Dorsolateral prefrontal cortex (tissue), 122 donors: ENCODE measurements at places on chromosomes 11 and 22.

DNA sequence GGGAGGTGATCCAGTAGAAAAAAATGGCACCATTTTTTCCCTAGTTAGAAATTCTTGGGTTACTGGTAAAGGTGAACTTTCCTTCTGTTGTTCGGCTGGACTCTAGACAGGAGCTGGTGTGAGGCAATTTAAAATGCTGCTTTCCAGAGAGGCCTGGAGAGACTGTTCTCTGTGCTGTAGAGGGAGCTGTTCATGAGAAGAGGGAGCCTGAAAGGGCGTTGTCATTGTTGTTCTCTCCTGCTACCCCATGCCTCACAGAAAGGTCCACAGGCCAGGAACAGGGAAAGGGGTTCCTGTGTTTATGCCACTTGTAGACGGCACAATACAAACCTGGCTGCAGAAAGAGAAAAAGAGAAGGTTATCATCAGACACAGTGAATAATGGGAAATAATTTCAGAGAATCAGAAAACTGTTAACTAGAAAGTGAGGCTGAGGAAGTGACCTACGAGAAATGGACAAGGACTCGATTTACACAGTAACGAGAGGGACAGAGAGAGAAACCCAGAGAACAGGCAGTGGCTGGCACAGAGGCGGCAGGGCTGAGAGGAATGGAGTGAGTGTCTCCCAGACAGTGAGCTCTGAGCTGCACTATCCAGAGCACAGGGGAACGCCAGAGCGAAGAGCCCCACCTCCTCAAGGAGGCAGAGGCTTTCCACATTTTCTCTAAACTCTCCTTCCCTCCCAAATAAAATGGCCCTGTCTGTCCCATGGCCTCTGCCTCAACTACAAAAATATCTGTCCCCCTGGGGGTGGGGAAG lies 109.2 kb downstream of the RRM1 start:
- DNase-seq: no peak

GRCh38 chr11:27963370-27963769 lies 144.6 kb downstream of the KIF18A start:
- DNase-seq: no peak

DNA sequence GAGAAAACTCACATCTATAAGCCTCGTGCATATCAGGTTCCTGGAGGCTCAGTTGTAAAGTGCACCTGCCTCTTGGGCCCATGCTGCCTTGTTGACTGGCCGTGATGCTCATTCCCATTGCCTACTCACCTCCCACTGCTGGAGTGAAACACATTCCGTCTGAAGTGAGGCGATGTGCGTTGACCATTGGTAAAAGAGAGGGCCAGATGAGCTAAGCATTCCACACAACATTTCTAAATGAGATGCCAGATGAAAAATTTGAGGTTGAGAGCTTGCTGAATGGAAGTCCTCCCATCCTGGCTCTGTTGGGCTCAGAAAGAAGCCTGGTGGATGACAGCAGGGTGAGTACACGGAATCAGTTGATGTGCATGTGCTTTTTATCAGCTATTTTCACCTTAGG lies 8.6 kb upstream of the ADAMTS15 start:
- no peak for DNase-seq

GRCh38 chr22:18096823-18097222 lies 13.8 kb upstream of the TUBA8 start:
- DNase-seq: no peak

DNA sequence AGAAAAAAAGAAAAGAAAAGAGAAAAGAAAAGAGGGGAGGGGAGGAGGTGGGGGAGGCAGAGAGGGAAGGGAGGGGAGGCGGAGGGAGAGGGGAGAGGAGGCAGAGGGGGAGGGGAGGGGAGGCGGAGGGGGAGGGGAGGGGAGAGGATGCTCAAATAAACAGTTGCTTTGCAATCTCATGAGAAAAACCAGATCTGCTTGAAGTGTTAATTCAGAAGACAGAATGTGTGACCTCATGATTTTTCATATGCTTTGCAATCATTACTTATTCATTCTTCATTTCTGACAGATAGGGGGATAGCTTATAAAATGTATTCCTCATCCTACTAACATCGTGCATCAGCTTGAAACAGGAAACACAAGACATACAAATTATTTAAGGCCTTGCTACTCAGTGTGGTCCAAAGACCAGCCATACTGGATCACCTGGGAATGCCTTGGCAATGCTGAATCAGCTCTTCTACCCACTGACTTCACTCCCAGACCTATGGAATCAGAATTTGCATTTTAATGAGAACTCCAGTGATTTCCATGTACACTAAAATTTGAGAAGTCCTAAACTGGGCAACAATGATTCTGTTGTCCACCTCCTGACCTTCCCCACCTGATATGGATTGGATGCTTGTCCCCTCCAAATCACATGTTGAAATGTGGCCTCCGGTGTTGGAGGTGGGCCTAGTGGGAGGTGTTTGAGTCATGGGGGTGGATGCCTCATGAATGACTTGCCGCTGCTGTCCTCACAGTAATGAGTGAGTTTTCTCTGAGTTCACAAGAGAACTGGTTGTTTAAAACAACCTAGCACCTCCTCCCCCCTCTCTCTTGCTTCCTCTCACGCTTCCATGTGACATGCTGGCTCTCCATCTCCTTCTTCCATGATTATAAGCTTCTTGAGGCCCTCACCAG lies 69.2 kb downstream of the CCDC34 start:
- DNase-seq: no peak

DNA sequence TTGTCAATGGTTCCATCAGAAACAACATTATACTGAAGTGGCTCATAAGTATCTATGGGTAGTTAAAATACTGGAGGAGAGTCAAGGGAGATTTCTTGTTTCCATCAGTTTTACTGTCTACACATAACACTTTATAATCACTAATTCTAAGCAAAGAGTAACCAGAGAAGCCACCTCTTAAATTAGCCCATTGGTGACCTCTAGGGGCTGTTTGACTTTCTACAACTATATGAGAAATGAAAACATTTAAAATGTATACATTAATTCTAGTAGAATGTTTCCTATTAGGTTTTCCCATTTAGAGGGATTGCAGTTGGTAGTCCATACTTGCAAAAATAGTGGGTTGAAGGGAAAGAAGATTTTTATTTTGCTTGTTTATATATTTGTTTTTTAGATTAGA lies 504.3 kb downstream of the FAM181B start:
- DNase-seq: no peak

DNA sequence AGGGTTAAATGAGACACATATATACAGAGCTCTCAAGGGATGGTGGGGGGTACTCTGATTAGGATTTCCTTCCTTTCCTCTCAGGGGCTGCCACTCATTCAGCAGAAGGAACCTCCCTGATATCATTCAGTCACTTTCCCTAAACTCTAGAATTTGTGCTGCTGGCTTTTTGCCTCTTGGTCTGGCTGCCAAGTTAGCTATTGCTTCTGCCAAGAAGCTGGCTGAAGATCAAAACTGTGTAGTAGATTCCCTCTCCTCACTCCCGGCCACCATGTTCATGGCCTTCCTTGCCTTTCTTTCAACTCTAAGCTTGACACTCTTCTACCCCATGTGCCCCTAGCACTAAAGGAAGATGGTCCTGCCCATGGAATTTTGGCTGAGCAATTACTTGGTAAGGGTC lies 18.7 kb downstream of the SLC6A5 start:
- DNase-seq: no peak

GRCh38 chr22:46453006-46453828 lies 84.2 kb downstream of the CELSR1 start:
- no peak for DNase-seq

DNA sequence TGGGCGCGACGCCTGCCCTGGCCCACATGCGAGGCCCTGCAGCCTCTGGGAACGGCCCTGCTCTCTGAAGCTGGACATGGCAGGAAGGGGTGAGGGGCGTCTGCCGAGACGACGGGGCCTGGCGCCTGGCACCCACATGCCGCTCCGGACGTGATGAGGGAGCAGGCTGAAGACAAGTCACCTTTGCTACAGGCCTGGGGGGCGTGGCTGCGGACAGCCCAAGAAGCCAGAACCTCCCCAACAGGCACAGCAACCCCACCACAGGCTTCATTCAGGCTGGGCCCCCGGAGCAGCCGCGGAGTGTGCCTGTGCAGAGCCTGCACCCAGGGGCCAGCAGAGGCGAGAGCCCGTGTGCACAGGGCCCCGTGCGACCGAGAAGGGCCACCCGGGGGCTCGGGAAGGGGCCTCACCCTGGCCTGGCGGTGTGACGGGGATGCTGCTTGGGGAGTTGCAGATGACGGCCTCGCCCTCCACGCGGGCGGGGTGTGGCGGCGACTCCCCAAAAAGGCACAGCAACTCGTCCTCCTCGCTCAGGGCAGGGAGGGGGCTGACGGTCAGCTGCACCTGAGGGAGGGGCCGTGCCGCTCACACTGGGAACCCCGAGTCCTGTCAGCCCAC lies 16.6 kb upstream of the MAPK11 start:
- no peak for DNase-seq

DNA sequence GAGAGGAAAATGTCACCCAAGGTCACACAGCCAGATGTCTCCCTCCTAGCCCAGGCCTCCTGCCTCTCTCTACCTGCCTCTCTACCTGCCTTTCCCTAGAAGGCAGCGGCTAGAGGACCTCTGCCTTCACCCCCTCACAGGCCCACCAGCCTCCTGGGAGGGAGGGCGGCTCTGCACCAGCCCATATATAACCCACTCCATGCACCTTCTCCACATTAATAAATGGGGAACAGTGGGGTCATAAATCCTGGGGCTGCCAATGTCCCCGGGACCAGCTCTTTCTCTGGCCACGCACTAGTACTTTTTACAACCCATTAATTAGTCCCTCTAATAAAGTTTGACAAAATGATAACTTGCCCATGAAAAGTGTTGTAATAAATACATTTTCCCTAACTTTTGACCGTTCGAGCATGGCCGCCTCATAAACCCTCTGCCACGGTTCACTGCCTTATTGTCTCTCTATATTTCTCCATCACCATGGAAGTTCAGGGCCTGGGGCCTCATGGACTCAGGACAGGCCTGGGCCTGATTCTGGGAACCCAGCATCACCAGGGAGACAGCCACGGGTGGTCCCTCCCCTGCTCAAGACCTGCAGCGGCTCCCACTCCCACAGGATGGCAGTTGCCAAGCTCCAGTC lies 102.1 kb downstream of the MN1 start:
- no peak for DNase-seq

DNA sequence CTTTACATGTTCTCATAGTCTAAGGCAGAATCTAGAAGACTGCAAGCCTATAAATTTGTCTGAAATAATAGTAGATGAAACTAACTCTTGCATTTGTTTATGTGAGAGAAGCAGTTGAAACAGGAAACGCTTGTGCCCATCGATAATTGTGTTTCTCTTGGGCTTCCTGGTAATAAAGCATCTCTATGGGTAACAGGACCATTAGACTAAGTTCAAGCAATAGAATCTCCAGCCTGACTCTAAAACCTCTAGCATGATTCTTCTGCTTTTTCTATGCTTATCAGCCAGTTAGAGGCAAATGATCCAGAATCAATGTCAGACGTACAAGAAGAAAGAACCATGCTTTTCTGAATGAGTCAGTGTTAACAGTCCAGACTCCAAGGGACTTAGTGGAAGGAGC lies 1734.4 kb downstream of the LRRC4C start:
- DNase-seq: no peak

GRCh38 chr11:102234779-102235439 lies 82.4 kb upstream of the BIRC3 start:
- DNase-seq: no peak

- no peak for DNase-seq
These were observed 54.7 kb downstream of the ETS1 start for GRCh38 chr11:128532572-128533091.

GRCh38 chr11:12723421-12724300 lies 49.4 kb downstream of the TEAD1 start:
- DNase-seq: no peak

DNA sequence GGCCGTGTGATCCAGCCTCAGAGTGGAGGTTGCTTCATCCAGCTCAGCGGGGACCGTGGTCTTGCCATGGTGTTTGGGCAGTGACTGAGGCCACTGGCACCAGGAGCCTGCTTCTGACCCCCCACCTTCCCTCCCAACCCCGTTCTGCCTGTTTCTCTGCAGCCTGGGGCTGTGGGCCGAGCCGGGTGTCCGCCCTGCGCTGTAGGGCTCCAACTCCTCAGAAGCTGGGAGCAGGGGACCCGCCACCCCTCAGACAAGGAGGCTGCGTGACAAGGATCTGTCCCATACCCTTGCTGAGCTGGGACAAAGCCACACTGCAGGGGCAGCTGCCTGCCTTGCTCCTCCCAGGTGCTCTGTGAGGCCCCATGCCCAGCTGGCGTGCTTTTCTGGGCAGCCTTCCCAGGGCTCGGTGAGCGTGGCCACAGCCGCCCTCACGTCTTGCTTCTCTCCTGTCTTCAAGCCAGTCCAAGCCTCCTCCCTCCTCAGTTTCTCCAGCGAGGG lies 11.7 kb upstream of the ARFGAP3 start:
- peak; percentile 42 for DNase-seq

GRCh38 chr22:21634844-21635243 lies 2.3 kb downstream of the CCDC116 start:
- DNase-seq: no peak

DNA sequence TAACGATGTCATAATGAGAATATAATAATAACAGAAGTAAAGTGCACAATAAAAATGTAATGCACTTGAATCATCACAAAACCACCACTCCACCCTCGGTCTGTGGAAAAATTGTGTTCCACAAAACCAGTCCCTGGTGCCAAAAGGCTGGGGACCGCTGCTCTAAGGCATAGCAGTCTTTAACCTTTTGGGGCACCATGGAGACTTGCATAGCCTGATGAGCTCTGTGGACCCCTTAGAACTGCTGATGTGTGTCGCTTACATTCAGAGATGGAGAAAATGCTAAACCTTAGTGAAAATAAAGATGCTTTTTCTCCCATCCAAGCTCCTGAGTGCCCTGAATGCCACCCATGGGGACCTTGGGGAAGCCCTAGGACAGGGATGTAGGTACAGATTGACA lies 87.6 kb upstream of the SEPTIN5 start:
- DNase-seq: no peak

GRCh38 chr11:1333091-1333772 lies 23.8 kb upstream of the TOLLIP start:
- DNase-seq: no peak

DNA sequence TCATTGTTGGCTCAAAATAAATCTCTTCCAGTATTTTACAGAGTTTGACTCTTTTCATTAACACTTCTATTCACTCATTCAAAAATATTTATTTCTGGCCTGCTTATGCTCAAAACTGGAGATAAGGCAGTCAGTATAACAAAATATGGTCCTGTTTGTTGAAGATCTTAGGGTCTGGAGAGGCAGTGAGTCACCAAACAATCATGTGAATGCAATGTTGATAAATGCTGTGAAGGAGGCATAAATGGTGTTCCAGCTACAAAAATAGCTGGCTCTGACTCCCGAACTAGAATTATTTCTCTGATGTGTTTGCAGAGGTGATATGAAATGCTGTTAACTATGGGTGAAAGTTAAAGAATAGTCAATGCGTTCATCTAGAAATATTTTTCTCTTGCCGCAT lies 390.6 kb downstream of the AASDHPPT start:
- no peak for DNase-seq

- no peak for DNase-seq
These were observed 171.1 kb upstream of the NAV2 start for GRCh38 chr11:19541521-19542049.

DNA sequence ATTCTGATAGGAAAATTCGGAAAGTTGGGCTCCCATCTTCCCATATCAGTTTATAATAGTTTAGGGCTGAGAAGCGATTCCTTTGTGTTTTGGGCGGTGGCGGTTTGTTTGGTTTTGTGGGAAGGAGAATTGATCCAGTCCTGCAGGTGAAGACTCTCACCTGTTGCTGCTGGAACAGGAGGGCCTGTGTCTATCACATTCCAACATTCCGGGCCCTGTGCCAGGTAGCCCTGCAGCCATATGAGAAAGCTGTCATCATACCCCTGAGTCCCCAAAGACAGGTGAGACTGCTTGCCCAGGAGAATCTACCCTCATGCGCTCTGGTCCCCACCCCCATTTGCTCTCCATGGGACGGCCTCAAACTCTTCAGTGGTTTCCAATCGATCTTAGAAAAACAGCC lies 62.1 kb downstream of the TRAF6 start:
- no peak for DNase-seq

GRCh38 chr22:30615543-30615954 lies 8.6 kb downstream of the TCN2 start:
- DNase-seq: no peak
